ENCODE measurements at places on chromosomes 6 and 20.

DNA sequence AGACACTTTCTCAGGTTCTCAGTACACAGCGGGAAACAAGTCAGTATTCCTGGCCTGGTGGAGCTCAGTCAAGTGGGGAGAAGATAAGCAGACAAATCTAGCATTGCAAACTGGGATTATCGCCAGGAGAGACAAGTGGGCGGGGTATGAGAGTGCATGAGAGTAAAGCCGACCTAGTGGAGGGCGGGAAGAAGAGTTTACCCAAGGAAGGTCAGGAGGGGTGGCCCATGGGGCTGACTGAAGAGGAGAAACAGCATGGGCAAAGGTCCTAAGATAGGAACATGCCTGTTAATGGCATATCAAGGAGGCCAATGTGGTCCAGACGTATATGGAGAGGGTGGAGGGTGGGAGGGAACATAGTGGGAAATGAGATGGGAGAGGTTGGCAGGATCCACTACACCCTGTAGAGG, 12.4 kb upstream of the CSNK2A1 start:
- DNase-seq: no peak

DNA sequence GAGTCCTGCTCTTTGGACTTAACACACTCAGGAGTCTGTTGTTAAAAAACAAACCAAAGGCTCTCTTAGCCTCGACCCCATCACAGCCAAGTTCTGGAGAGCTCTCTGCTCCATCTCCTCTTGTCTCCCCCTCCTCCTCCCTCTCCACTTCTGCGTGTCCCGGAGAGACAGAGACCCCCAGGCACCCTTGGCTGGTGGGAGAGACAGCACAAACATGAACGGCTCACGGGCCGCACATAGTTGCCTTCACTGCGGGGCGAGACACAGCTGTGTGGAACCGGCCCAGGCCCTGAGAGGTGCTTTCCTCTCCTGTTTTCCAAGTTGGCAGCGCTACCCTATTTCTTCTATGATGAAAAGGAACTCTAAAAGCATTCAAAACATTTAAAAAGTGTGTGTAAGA, 23.3 kb upstream of the MYT1 start:
- no peak for DNase-seq

- DNase-seq: no peak
These were observed 54.3 kb downstream of the RWDD2A start for GRCh38 chr6:83247471-83247870.

DNA sequence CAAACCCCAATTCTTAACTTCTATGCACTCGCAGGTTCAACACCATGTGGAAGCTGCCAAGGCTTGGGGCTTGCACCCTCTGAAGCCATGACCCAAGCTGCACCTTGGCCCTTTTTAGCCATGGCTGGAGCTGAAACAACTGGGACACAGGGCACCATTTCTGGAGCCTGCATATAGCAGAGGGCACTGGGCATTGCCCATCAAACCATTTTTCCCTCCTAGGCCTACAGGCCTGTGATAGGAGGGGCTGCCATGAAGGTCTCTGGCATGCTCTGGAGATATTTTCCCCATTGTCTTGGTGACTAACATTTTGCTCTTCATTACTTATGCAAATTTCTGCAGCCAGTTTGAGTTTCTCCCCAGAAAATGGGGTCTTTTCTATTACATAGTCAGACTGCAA, 484.7 kb downstream of the EPHA7 start:
- DNase-seq: no peak
